ENCODE measurements at places on chromosomes 13 and 19.
A peak's percentile ranks its signal among the peaks of the same experiment; 100 is the strongest.

GRCh38 chr19:17424743-17425365 lies 5.0 kb downstream of the MVB12A start:
- peak; percentile 42 for ATAC-seq

DNA sequence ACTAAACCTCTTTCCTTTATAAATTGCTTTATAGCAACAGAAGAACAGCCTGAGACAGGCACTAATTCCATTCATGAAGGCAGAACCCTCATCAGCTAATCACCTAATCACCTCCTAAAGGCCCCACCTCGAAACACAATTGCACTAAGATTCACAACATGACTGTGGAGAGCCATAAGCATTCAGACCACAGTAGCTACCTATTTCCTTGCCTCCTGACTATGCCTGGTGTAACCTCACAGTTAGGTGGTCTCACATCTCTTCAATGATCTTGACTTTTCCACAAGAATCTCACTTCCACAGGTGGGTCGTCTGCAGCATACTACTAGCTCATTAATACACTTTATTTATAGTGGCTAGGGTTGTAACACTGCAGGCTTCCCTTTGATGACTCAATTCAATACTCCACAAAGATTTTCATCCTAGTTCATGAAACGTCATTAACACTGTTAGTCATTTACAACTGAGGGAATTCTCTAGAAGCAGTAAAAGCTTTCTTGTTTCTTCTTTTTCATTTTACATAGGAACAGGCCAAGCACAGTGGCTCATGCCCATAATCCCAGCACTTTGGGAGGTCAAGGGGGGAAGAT lies 27.1 kb downstream of the STK24 start:
- no peak for ATAC-seq

GRCh38 chr13:39935155-39935554 lies 279.7 kb downstream of the COG6 start:
- no peak for ATAC-seq

- no peak for ATAC-seq
Observed at GRCh38 chr13:23928985-23929384, 31.7 kb upstream of the C1QTNF9B start.

DNA sequence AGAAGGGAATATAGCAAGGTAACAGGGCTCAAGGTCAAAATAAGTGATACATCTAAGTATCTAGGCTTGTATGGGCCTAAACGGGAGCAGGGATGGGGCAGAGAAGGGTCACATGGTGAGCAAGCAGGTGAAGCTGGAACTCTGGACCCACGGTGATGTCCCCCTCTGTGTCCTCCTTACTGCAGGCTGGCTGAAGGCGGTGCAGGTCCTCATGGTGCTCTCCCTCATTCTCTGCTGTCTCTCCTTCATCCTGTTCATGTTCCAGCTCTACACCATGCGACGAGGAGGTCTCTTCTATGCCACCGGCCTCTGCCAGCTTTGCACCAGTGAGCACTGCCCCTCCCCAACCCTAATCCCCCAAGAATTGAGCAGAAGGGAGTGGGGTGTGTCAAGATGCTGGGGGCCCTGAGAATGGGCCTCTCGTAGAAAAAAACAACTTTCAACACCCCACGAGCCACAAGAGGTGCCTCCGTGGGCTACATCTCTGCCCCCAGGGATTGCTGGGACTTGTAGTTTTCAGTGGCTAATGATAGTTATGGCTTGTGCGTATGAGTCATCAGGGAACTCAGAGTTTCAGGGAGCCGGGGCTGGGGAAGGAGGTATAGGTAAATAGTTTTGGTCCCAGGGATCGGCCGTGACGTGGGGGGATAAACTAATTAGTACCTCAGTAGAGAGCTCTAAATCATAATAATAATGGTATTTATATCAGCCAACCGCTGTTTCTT lies 4.0 kb downstream of the EMP3 start:
- no peak for ATAC-seq

DNA sequence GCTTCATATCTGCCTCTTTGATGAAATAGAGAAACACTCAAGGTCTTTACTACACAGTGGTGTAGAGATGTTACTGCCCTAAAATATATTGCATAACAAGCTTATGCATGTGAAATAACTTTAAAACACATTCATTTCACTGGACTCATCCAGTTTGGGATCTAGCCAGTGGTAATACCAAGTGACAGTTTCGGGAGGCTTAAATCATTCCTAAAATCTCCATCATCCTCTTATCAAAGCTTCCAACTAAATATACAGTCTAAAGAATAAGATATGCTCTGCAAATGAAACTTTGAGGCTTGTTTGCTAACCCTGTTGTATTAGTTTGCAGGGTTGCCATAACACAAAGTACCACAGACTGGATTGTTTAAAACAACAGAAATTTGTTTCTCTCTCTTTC lies 52.8 kb downstream of the THSD1 start:
- ATAC-seq = no peak

GRCh38 chr19:36099166-36099785 lies 11.7 kb upstream of the OVOL3 start:
- no peak for ATAC-seq

Measured in gastroesophageal sphincter (tissue), 4 donors.